ENCODE measurements at places on chromosomes 4 and X.

- DNase-seq, result no peak
Observed at GRCh38 chr4:184217634-184218033, at the start of gene ENPP6. TSS of gene ENPP6 (minus strand) at chr4:184217873. CDS start at chr4:184217819, 54 bp downstream.

GRCh38 chrX:87728024-87728423 lies 210.4 kb downstream of the KLHL4 start:
- no peak for DNase-seq

- no peak for DNase-seq
Observed at GRCh38 chrX:118614150-118614549, 113.3 kb upstream of the IL13RA1 start.

DNA sequence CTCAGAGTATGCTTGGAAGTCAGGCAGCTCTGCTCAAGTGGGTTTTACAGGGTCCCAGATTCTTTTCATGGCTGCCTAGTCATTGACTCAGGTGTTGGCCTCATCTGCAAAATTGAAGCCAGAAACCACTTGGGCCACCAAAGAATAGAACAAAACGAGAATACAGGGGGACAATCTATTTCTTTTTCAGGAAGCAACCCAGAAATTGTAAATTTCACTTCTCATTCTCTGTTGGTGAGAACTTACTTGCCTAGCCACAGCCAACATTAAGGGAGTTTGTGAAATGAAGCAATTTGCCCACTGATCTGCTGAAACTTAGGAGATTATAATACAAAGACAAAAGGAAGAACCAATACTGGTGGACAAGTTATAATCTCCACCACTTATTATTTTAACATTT lies 8.6 kb upstream of the TKTL2 start:
- no peak for DNase-seq

GRCh38 chrX:12229986-12230385 lies 91.7 kb downstream of the FRMPD4 start:
- no peak for DNase-seq

- DNase-seq, result no peak
Observed at GRCh38 chr4:184747034-184747830, 13.3 kb upstream of the CENPU start.

DNA sequence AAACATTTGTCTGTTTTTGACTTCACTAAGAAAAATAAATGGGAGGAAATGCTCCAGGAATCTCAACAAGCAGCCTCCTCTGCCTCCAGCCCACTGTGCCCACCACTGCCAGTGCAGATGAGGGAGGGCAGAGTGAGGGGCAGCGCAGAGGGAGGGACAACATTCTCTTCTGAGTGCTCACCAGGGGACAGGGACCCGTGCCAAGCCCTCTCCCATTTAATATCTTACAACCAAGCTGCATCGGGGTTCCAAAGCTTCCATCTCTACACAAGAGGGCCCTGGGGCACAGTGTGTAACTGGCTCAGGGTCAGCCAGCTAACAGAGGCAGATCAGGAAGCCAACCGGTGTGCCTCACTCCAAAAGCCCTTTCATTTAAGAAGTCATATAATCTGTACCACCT lies 120.4 kb downstream of the NSUN7 start:
- no peak for DNase-seq

DNA sequence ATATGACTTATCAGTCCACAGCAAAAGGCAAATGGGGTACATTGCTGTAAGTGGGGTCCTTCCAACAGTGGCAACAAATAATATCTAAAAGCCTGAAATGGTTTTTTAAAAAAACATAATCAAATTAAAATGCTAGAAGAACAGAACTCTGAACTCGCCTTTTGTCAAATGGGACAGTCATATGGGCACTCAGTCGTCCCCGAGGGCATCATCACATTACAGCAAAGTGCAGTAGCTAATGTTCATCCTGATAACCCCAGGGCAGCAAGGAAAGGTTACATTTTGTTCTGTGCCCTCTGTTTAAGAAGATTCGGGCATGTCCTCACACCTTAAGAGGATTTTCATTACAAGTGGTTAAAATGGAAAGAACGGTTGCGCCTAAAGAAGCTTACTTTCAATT lies 997.9 kb upstream of the TENM3 start:
- no peak for DNase-seq

- DNase-seq, result no peak
Observed at GRCh38 chrX:123975180-123975579, 13.7 kb downstream of the STAG2 start.

DNA sequence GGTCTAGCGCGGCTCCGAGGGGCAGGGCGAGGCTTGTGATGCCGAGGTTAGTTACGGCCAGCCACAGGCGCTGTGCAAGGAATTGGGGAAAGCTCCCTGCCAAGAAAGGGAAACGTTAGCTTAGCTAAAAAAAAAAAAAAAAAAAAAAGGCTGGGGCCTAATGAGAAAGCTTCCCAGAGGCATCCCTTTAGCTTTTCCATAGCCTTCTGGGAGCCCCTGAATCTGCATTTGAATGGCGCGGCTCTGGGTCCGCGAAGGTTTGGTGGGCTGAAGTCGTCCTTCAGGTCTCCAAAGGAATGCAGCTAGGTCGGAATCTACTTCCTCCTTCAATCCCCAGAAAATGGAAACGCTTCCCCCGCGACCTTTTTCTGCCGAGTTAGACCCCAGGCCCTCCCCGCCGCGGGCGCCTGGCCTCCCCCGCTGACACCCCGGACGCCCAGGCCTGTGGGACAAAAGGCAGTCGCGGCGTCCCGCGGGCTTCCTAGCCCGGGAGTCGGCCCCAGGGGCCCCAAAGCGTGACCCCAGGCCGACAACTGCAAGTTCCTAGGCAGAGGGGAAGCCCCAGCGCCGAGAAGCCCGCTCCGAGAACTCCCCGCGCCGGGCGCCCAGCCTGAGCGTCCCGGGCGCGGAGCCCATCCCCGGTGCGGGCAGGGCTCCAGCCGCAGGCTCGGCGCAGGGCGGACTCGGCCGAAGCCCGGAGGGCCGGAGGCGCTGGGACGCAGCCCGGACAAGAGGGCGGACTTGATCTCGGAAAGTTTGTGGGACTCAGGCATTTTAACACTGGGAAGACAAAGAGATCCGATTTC lies 605 bp upstream of the FAT1 start:
- DNase-seq, result peak; percentile 24

- no peak for DNase-seq
Observed at GRCh38 chrX:42443267-42443666, 334.7 kb downstream of the PPP1R2C start.

- no peak for DNase-seq
Observed at GRCh38 chr4:80710748-80711451, 319.6 kb upstream of the BMP3 start.

- no peak for DNase-seq
Observed at GRCh38 chrX:70960730-70961129, 29.8 kb upstream of the SLC7A3 start.

GRCh38 chr4:114180481-114180880 lies 201.0 kb upstream of the ARSJ start:
- DNase-seq, result no peak

- DNase-seq, result peak; percentile 53
Observed at GRCh38 chrX:24494647-24495075, 29.6 kb downstream of the PDK3 start.

DNA sequence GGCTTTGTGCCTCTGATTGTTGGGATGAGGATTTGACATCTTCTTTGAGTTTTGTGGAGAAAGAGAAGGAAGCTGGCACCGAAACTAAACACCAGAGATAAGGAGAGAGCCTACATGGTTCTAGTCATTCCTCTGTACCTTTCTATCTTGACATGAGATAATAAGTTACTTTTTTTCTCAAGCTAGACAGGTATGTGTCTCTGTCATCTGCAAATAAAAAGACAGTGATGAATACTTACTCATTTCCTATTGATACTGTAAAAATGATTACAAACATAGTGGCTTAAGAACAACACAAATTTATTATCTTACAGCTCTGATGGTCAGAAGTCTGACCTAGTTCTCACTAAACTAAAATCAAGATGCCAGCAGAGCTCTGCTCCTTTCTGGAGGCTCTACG lies 1391.2 kb downstream of the STIM2 start:
- DNase-seq, result no peak

All from DMS153 (cell line).